ENCODE measurements at places on chromosomes 5 and 9.

- DNase-seq: no peak
Measured at GRCh38 chr5:122264610-122265009, 47.4 kb upstream of the SNCAIP start.

DNA sequence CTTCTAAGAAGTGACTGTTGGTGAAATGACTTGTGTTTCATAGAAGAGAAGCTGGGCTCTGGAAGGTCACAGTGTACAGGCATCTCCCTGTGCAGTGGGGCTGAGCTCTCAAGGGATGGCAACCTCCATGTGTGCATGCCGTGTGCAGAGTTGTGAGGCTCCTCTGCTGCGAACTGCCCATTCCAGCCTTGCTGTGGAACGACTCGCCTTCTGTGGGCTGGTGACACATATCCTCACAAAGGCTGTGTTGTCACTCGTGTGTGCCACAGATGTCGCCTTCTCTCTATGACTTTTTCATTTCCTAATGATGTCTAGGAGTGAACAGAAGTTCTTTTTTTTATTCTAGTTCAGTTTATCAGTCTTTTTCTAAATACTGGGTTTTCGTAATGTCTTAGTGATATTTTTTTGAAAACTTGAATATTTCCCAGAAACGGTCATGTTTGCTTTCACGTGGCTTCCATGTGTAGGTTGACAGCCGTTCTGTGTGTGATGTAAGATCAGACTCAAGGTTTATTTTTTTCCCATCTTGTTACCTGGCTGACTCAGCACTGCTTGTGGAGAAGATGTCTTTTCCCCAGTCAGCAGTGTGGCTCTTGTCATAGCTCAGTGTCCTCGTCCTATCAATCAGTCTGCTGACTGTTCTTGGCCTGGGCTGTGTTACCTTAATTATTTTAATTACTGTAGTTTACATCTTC lies 57.3 kb upstream of the CACNA1B start:
- no peak for DNase-seq

DNA sequence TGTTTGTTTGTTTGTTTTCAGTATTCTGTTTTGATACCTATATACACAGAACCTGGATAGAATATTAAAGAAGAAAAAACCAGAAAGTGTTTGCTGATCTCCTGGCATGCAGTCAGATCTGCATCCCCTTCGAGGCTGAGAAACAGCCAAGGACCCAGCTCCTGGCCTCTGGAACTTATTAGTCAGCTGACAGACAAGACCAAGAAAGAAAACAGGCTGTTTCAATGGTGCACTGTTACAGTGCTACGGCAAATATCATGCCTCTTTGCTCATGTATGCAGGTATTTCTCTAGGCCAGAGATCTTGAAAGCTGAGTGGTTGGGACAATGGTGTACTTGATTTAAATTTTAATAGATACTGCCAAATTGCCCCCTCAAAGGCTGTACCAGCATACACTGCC lies 95.0 kb downstream of the C5orf15 start:
- no peak for DNase-seq

DNA sequence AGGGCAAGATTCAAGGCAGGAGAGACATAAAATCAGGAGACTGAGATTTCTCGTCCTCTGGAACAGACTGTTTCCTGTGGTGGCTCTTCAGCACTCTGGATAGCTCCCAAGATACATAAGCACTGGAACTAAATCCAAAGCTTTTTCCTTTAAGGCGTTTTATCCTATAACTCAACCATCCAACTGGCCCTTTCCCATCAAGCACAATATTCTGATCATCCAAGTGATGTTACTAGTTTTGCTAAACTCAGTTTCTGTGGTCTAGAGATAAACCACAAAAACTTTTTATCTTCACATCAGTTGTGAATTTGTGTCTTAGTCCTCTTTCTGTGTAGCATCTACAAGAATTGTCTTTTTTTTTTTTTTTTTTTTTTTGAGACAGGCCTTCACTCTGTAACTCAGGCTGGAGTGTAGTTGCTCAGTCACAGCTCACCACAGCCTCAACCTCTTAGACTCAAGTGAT lies 299.4 kb downstream of the COX7C start:
- DNase-seq: no peak

DNA sequence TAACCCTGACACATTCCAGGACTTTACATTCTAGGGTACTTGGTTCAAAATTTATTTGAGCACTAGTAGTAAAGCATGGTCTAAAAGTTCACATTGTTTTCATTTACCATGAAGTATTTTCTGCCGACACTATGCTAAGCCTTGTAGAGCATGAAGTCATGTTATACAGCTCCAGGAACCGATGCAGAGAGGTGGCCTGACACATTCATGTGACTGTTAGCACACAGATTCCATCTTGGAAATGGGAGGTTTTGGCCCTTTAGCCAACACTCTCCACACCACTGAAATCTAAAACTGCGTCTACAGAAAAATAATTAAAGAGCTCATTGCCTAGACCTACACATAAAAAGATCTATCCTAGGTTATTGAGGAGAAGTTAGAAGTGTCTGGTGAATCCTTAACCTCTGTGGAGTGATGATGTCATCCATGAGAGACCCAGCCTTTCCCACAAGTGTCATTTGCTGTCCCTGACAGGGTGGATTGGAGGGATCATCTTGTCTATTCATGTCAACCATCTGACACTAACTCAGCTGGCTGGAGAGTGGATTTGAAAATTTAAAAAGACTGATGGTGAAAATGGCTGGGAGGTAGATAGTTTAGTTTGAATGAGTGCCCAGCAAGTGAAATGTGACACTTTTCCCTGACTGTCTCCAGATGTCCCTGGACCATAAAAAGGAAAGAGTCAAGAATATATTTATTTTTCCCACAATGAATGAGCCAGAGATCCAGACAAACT lies 1.3 kb downstream of the RANBP3L start:
- DNase-seq: no peak

GRCh38 chr9:104868687-104869404 lies 59.1 kb downstream of the ABCA1 start:
- peak; percentile 63 for DNase-seq

DNA sequence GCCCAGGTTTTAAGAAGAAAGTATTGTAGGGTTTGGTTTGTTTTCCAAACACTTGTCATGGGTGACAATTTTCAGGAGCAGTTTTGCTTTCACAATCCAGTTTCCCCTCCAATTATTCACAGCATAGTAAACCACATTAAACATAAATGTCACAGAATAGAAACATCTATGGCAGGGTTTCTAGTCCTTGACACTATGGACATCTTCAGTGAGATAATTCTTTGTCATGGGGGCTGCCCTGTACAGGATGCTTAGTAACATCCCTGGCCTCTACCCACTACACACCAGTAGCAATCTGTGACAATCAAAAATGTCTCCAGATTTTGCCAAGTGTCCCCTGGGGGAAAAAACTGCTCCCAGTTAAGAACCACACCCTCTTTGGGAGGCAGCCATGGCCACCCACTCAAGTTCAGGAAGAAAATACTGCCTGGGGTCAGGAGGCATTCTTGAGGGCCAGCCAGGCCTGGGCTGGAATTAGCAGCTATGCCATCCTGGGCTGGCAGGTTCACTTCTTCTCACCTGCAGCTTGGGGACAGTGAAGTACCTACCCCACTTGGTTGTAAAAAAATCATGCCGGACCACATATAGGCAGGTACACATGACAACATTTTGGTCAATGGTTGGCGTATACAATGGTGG lies 116.3 kb downstream of the HSD17B3 start:
- no peak for DNase-seq

- no peak for DNase-seq
Measured at GRCh38 chr9:638152-638551, 203.3 kb upstream of the DMRT1 start.

DNA sequence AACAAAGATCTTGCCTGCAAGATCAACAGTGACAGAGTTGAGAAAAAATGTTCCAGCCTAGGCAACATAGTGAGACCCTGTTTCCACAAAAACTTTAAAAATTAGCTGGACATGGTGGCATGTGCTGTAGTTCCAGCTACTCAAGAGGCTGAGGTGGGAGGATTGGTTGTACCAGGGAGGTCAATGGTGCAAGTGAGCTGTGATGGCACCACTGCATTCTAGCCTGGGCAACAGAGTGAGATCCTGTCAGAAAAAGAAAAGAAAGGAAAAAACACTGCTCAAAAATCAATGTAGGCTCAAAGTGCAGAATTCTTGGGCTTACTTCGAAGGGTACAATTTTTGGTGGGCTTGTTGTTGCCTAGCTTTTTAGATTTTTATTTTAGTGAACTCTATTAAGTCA lies 145.4 kb downstream of the PLPPR1 start:
- DNase-seq: no peak
